Activated T-helper 1 cell treated with anti-CD3 and anti-CD28 coated beads, Interleukin-12 subunit alpha, Interleukin-12 subunit beta, Interleukin-2, Interleukin-4 antibody, amounts not matched to agents 30 ng/mL and 10 ng/mL and 1 ng/mL, durations not matched to agents 14 hours and 24 hours and 36 hours (primary cell): ENCODE measurements at places on chromosomes 1 and 21. TPM values are rescaled to one million over a fixed set of nuclear protein-coding genes. Genes with fewer than 3 reads are reported as not detected.

The CFAP107 gene
- total RNA-seq = not detected in 2 replicates

The AADACL3 gene
- not detected in 2 replicates for total RNA-seq

The PGLYRP4 gene
- not detected in 2 replicates for total RNA-seq

The C1orf87 gene
- not detected in 2 replicates for total RNA-seq

The TNFSF4 gene
- 2.6 and 3.1 TPM in 2 replicates for total RNA-seq

The TENT5C gene
- 4.9 and 5.2 TPM in 2 replicates for total RNA-seq

DNA sequence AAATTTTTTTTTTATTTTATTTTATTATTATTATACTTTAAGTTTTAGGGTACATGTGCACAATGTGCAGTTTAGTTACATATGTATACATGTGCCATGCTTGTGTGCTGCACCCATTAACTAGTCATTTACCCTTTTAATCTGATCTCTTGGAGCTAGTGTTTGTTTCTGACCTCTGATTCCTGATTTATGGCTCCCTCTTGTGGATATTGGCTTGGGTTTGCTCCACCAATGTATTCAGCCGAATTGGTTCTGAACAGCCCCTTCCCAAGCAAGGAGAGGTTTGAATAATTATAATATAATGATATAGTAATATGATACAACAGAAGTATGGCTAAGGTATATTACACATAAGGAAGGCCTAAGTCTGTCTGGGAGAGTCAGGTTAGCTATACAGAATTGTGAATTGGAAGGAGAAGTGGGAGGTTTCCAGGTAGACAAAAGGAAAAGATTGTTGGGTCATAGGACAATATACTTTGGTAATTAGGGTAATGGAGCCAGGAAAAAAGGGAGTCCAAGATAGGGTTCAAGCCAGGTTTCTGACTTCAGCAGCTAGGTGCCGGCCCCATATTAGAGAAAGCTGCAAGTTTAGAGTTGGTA is 53.1 kb upstream of the HMCN1 start:
- DNase-seq = peak; percentile 20

GRCh38 chr1:13725714-13726175 is 25.8 kb downstream of the PRDM2 start:
- DNase-seq = no peak

DNA sequence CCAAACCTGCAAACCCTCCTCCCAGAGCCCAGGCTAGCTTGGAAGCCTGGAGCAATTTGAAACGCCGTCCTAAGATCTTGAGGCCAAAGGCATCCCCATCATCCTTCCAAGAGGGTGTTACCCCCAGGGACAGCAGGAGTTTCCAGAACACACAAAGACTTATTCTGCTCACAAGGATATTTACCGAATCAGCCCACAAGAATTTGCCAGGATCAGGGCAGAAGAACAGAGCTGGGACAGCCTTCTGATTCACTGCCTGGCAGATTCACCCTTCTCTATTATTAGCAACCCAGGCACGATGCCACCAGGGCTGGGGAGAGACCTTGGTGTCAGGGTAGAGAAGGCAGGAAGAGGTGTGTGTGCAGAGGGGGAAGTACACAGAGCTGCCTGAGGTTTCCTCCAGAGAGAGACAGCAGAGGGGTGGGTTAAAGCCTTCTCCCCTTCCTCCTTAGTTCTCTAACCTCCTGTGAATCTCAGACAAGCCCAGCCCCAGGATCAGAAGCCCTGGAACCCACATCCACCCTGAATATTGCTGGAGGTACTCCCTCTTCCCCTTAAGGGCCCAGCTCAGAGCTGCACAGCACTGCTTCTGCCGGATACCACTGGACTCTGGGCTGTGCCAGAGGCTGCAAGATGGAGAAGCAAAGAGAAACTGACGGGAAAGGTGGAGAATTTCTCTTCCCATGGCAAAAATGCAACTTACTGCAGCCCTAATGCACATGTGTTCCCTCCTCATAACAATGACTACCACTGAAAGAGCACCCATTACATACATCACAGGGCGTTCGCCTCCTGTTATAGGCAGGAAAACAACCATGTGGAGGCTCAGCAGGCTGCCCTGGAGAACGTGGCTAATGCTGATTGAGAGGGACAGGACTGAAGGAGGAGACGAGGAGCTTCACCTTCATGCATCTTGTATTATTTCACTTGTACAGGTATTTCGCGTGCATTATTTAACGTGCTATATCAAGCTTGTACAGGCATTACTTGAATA is 61.8 kb downstream of the ITPKB start:
- DNase-seq = peak; percentile 64

- DNase-seq = no peak
These were observed 32.0 kb downstream of the PLXNA2 start for GRCh38 chr1:208211921-208212843.

DNA sequence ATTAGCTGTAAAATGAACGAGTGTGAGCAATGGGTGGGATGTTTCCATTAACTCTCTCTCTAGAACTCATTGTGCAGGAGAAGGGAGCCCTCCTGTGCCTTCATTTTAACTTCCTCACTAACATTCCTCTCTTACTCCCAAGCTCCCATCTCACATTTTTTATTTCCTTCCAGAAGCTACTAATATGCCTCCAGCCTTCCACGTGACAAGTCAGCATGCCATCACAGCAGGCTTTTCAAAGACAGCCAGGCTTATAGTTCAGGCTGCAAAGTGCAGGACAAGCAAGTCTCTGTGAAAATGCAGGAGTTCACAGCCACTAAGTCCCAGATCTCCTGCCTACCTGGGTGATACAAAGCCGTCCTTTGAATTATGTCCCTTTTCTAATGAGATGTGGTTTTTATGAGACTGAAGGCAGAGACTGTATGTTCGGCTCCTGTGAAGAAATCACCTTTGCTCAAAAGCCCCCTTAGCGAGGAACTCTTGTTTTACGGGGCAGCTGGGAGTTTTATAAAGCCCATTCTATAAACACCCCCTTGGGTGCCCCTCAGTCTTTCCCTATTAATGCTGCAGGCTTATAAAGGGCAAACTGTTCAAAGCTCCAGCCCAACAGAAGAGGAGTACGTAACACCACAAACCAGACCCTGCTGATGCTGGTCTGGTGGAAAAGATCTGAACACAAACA is 14.8 kb upstream of the ANGPTL7 start:
- no peak for DNase-seq
